ENCODE measurements at places on chromosomes 1 and 21.

GRCh38 chr1:231818337-231818736 lies 191.7 kb downstream of the DISC1 start:
- no peak for DNase-seq

- no peak for DNase-seq
Observed at GRCh38 chr1:59990470-59990869, 63.9 kb upstream of the CYP2J2 start.

- no peak for DNase-seq
Observed at GRCh38 chr21:43312751-43313169, 114.2 kb downstream of the SIK1 start.

DNA sequence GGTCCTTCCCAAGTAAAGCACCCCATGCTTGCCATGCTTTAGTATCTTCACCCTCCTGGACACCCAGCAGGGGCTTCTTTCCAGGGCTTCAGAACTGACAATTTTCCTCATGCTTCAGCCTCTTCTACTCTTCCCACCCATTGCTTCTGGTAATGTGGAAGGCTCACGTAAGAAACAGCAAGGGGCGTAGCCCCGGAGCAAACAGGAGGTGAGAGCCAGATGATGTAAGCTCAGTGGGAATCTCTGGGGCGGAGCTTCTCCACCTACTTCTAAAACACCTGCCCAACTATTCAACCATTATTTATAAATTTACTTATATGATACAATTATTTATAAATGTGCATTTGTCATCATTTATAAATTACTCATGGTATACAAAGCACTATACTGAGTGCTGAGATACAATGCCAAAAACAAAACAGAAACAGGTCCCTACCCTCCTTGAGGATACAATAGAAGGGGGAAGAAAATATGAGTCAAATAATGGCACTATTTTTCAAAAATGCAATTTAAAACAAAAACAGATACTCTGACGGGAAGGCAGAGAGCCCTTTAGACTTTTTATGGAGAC lies 140.1 kb upstream of the CAMK1G start:
- no peak for DNase-seq

DNA sequence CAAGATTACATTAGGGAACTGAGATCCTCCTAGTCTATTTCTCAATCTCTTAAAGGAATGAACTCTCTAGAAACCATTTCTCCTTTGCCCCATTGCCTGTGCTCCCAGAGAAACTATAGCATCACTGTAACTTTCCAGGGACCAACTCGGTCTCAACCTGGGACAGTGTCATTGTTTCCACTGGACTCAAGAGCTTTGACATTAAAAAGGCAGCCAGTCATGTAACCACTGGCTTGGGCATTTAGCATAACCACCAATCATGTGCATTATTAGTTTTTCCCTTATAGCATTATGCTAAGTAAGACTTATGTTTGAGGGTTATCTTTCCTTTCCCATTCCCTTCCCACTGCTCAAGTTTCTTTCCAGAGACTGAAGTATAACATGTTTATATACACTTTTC lies 18.2 kb downstream of the TEX38 start:
- DNase-seq = no peak

GRCh38 chr1:110084227-110085078 lies 14.0 kb upstream of the ALX3 start:
- DNase-seq = no peak

- no peak for DNase-seq
Observed at GRCh38 chr1:156658496-156658895, 16.6 kb downstream of the BCAN start.

GRCh38 chr1:65431111-65431705 lies 10.7 kb downstream of the LEPR start:
- DNase-seq = peak; percentile 52

DNA sequence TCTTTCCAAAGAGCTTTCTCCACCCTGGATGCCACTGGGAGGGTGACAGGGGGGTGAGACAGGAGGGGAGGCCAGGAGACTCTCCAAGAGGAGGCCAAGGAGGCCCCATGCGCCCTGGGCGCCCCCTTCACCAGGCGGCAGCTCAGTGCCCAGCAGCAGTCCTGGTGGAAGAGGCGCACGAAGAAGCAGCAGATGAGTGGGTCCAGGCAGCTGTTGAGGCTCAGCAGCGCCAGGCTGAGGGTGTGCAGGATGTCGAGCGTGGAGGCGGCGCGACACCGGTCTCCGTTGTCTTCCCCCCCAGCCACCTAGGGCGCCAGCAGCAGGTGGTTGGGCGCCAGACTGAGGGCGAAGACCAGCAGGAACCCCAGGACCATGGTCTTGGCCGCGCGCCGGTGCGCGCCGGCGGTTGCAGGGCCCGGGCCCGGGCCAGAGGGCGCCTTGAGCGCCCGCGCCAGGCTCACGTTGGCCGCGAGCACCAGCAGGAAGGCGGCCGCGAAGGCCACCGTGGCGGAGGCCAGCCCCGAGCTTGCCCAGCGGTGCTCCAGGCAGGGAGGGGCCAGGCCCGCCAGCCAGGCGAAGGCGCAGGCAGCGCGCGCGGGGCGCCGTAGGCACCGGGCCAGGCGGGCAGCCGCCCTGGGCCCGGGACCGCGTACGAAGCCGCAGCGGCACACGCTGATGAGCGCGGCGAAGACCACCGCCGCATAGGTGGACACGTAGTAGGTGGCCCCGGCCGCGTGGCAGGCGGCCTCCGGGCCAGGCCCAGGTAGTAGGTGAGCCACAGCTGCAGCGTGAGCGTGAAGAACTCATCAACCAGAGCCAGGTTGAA lies 8.6 kb downstream of the TMEM35B start:
- DNase-seq = no peak

GRCh38 chr1:167799747-167800146 lies 78.0 kb downstream of the MPZL1 start:
- no peak for DNase-seq

DNA sequence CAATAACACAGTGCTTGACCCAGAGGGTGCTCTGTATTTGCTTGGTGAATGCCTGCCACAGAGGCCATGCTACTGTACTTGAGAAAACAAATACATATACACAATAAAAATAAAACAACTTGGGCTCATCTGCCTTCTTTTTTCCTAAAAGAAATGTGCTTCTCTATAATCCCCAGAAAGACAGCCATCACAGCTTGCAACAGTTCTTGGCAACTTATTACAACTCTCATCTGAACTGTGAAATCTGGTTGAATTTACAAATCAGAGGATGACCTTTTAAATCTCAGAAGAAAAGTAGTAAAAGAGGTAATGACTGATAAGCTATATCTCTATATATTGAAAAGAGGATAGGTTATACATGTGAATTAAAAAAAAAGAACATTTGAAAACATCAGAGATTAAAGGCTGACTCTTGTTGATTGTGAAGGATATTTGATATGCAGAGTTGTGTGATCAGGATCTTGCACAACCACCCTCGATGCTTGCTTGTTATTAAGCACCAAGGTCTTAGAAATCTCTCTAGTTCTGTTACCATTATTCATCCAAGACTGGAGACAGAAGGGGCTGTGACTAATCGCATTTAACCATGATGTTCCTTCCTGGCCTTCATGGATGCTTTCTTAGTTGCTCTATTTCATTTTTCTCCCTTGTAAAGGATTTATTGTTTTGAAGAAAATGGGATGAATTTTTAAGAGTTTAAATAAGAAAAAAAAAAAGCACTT lies 213.4 kb downstream of the APP start:
- no peak for DNase-seq

DNA sequence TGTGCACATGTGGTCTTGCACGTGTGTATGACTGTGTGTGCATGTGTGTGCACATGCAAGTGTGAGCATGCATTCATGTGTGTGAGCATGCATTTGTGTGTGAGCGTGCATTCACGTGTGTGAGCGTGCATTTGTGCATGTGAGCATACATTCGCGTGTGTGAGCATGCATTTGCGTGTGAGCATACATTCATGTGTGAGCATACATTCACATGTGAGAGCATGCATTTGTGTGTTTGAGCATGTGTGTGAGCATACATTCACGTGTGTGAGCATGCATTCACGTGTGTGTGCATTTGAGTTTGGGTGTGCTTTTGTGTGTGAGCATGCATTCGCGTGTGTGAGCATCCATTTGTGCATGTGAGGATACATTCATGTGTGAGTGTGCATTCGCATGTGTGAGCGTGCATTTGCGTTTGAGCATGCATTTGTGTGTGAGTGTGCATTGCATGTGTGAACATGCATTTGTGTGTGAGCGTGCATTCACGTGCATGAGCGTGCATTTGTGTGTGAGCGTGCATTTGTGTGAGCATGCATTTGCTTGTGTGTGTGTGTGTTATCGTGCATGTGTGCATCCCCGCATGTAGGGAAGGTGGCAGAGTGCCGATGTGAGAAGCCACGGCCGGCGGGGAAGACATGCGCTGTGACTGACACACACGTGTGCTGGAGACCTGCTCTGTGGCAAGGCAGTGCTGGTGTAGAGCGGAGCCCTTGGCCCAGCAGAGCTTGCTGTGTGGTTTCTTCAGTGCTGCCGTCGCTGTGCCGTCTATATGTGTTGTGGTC lies 18.2 kb downstream of the ITGB2 start:
- no peak for DNase-seq

DNA sequence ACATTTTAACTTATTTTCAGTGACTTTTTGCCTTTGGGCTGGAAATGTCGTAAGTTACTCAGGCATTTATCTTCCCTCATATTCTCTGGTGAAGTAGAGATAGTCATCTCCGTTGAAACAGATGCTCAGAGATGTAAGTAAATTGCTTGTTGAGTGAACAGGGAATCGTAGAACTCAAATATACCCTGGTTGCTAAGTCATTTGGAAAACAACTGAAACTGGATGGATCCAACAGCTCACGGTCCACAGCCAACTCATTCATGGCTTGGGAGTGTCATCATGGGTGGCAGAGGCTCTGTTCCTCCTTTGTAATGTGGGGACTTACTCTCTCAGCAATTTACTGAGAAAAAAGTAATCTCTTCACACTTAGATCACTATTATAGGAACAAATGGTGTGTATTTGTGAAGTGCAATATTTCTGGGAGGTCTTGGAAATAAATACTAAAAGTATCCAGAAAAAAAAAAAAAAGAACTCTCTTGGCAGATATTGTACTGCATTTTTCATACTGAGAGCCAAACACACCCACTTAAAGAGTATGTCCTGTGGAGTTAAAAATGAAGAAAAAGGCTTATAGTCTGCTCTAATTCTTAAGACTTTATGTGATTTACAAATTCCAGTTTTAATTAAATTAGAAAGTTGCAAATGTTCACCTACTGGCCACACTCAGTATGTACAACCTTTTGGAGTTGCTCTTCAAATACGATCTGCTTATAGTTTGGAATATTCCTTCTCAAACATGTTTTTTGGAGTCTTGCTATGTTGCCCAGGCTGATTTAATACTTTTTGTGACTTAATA lies 107.4 kb downstream of the LEPR start:
- DNase-seq = no peak

DNA sequence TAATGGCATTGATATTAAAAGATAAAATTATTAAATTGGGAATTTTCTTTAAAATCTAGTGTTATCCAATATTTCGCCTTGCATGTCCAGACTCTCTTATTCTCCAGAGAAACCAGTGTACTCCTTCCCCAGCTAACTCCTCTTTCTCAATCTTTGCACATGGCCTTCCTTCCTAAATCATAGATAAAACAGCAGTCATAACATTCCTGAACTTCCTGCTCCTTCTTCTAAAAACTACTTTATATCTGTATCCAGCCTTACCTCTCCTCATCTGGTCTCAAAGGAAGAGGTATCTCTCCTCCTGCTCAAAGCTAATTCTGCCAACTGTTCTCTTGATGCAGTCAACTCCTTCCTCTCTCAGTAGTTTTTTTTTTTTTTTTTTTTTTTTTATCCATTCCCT lies 39.5 kb upstream of the NEK7 start:
- no peak for DNase-seq

- no peak for DNase-seq
Observed at GRCh38 chr1:234893725-234894630, 234.7 kb downstream of the TOMM20 start.

DNA sequence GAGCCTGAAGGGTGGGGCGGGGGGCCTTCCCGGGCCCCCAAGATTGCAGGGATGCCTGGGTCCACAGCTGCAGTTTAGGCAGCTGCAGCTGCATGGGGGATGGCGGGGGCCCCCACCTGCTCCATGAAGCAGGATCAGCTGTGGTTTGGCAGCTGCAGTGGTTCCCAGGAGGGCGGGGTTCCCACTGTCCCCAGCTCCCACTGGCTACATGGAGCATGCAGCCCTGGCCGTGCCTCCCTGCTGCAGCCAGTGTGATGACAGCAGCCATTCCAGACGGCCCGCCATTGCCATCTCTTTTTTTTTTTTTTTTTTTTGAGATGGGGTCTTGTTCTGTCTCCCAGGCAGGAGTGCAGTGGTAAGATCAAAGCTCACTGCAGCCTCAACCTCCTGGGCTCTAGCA lies 992 bp upstream of the C1QA start:
- DNase-seq = no peak

- no peak for DNase-seq
Observed at GRCh38 chr1:84687714-84688462, 2.4 kb downstream of the SSX2IP start.

- DNase-seq = no peak
Observed at GRCh38 chr1:230208619-230209261, 141.7 kb downstream of the GALNT2 start.

DNA sequence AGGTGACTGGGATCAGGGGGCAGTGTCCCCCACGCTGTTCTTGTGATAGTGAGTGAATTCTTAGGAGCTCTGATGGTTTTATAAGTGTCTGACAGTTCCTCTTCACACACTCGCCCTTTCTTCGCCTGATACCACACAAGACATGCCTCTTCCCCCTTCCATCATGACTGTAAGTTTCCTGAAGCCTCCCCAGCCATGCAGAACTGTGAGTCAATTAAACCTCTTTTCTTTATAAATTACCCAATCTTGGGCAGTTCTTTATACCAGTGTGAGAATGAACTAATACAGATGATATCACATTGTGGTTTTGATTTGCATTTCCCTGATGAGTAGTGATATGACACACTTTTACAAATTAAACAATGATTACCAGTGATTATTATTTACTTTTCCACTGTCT lies 229.9 kb downstream of the AKT3 start:
- no peak for DNase-seq

GRCh38 chr1:163395790-163396189 lies 74.0 kb downstream of the NUF2 start:
- no peak for DNase-seq

GRCh38 chr1:24946861-24947658 lies 17.0 kb upstream of the RUNX3 start:
- DNase-seq = no peak

- no peak for DNase-seq
Observed at GRCh38 chr1:13775459-13775858, 75.5 kb downstream of the PRDM2 start.

DNA sequence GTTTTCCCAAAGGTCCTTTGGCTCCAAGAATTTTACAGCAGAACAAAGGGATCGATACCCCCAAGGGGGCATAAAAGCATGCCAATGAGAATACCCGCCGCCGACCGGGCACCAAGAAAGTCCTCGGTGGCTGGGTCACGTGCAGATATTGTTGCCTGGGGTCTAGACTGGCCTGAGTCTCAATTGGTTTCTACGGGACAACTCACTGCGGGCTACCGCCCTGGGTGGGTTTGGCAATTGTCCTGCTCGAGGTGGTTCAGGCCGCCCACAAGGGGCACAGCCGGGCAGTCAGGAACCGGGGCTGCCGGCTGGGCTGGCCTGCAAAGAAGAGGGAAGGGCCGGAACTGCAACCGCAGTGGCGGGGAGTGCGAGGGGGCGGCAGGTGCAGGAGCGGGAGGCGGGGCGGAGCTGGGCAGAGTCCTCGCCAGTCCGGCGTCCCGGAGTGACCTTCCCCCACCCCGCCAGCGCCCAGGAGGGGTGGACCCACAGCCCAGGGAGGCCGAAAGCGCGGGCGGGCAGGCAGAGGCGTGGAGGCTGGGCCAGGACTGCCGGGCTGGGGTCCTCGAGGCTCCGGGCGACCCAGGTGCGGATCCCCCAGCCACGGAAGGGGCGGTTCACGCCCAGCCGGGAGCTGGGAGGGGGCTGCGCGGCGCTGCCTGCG lies 926 bp upstream of the ATP1B1 start:
- peak; percentile 38 for DNase-seq

All from AML-193 (cell line).